ENCODE measurements at places on chromosomes 5 and 9.

- no peak for DNase-seq
Observed at GRCh38 chr5:178464431-178465048, 125.7 kb downstream of the COL23A1 start.

- DNase-seq = no peak
Observed at GRCh38 chr9:90107040-90107725, 502.4 kb downstream of the GADD45G start.

- no peak for DNase-seq
Observed at GRCh38 chr5:159149085-159149484, 49.4 kb upstream of the EBF1 start.

- DNase-seq = no peak
Observed at GRCh38 chr5:177547736-177548135, 6.6 kb downstream of the FAM193B start.

GRCh38 chr9:133876144-133876543 is 116.0 kb downstream of the VAV2 start:
- no peak for DNase-seq

DNA sequence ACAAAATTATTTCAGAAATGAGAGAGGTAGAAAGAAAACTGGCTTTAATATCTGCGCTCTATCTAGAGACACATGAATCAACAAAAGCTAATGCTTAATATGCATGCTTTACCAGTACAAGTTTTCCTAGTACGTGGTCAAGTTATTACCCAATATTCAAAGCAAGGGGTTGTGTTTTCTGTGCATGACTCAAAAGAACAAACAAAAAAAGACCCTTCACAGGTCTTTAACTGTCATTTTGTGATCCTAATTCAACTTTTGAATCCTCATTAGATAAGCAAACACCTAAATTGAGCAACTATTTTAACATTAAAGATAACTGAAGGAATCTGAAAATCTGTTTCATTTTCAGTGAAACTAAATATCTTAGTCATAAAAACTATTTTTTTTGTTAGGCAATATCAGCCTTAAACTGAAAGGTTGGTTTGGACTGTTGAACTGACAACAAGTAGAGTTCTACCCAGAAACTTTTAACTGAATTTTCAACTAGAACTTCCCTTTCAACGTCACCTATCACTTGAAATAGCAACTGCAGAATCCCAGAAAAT is 12.5 kb downstream of the ST8SIA4 start:
- no peak for DNase-seq

DNA sequence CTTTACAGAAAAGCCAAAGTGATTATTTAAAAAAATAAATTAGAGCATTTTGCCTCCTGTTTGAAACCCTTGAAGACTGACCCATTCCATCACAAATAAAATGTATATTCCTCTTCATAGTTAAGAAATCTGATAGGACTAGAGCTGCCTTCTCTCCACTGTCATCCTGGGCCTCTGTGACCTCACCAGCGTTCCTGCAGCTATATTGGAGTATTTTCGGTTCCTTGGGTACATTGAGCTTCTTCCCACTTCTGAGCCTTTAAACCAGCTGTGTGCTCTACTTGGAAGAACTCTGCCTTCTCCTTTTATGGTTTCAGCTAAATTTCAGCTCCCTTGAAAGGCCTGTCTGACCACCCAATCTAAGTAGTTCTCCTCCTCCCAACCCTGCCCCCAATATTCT is 99.1 kb upstream of the ABCA1 start:
- no peak for DNase-seq
